H54 (cell line): ENCODE measurements at places on chromosomes 1 and 21.

- no peak for DNase-seq
These were observed 52.7 kb upstream of the SERBP1 start for GRCh38 chr1:67482733-67483482.

- DNase-seq, result no peak
These were observed 47.9 kb upstream of the LEPR start for GRCh38 chr1:65372557-65372956.

DNA sequence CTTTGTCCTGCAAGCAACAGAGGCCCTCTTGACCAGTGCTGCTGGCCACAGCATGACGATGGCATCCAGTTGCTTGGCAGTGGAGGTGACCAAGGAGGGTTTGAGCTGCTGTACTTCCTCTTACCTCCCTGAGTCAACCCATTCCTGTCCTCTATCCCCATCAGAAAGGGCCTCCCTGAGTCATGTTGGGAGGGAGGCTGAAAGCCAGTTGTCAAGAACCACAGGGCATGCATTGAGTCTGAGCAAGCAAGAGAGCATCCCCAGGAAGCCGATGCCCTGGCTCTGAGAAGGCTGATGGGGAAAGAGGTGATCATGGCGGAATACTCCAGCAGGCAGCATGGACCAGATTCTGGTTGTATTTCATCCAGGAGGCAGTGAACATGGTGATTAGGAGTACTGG, 69.6 kb downstream of the LACTBL1 start:
- peak; percentile 70 for DNase-seq

GRCh38 chr1:67683766-67684525, 1.1 kb upstream of the GADD45A start:
- no peak for DNase-seq

GRCh38 chr1:209485167-209485566, 98.3 kb upstream of the CAMK1G start:
- DNase-seq, result peak; percentile 13

DNA sequence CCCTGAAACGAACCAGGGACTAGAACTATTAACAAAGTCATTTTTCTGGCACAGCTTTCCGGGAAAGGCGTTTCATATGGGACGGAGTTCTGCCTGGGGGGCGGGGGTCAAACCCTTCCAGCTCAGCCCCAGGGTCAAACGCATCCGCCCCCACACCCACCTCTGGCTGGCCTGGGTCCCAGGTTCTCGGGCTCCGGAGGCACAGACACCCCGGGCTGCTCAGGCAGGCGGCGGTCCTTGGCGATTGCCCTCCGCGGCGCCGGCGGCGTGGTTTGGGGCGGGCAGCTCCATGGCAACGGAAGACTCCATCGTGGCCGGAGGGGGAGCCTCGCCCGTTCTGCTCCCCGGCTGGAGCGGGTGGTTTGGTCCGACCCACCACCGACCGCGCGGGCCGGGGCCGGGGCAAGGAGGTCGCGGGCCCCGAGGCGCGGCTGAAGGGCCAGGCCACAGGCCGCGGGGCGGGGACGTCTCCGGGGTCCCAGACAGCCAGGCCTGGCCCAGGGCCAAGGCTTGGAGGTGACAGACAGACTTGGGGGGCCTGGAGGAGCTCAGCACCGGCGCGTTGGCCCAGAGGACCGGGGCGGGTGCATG, at the start of gene CFAP74:
TSS of gene CFAP74 (minus strand) at position 246 of the 591 bp plus-strand sequence. CDS start 12,830 bp downstream, outside the sequence.
- no peak for DNase-seq

DNA sequence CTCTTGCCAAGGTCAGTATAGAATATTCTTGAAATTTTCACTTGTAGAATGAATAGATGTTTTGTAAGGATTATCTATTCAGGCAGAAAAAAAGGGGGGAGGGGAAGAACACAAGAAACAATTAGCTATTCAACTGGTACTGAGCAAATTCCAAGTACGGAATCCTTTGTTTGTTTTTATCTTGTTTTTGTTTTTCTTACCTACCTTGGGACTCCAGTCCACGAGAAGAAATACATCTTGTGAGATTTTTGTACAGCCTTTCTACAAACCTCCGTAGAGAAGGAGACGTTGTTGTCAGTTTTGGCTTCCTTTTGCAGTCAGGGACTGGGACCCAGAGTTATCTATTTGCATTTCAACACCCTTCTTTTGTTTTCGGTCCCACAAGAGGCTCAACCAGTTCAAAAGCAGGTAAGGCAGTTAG, 36.0 kb downstream of the ZNF281 start:
- DNase-seq, result no peak

DNA sequence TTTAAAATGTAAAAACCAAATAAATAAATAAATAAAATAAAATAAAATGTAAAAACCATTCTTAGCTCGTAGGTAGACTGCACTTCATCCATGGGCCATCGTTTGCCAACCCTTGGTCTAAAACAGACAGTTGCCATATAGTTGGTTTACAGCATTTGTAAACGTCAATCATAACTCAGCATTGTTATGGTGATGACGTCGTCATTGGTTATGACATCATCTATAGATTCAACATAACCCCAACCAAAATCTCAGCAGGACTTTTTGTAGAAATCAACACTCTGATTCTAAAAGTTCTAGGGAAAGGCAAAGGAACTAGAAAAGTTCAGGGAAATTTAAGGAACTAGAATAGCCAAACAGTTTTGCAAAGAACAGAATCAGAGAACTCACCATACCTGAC, 15.8 kb upstream of the SUMO3 start:
- DNase-seq, result no peak

DNA sequence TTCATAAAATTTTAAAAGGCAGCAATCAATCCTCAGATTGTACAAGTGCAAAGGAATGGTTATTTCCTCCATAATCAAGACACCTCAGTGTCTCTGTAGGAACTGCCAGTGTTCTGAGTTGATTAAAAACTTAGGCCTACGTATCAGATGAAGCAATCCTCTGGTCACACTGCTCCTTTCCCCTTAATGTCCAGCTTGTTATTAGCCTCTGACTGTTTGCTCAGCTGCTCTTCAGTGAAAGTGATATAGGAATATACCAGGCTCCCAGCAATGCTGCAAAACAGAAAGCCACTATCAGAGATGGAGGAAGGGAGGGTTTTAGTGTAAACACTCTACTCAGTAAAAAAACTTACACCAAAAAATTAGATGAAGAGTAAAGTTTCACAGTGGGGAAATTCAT, 49.8 kb downstream of the SLC35D1 start:
- no peak for DNase-seq

- no peak for DNase-seq
These were observed 17.0 kb upstream of the WNT4 start for GRCh38 chr1:22159891-22160290.

GRCh38 chr1:156751451-156751756, at the start of gene HDGF:
TSS of gene HDGF (minus strand) at chr1:156751675. CDS start at chr1:156751429, 246 bp downstream.
- DNase-seq, result no peak

- DNase-seq, result no peak
These were observed 123.5 kb downstream of the CRB1 start for GRCh38 chr1:197391303-197392226.

GRCh38 chr21:39047046-39047445, 136.2 kb downstream of the PSMG1 start:
- no peak for DNase-seq

- no peak for DNase-seq
These were observed 581.1 kb upstream of the PLXNA2 start for GRCh38 chr1:208825300-208825699.

GRCh38 chr1:232978815-232979214, 28.4 kb downstream of the NTPCR start:
- DNase-seq, result no peak

- DNase-seq, result no peak
These were observed 24.3 kb downstream of the RHBDL2 start for GRCh38 chr1:38917337-38917736.

DNA sequence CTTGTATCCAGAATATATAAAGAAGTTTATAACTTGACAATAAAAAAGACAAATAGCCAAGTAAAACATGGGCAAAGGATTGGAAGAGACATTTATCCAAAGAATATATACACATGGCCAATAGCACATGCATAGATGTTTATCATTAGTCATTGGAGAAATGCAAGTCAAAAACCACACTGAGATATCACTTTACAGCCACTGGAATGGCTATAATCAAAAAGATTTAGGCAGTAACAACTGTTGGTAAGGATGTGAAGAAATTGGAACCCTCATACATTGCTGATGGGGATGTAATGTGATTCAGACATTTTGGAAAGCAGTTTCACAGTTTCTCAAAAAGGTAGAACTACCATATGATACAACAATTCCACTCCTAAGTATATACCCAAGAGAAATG, 51.1 kb downstream of the SLC44A5 start:
- DNase-seq, result no peak

DNA sequence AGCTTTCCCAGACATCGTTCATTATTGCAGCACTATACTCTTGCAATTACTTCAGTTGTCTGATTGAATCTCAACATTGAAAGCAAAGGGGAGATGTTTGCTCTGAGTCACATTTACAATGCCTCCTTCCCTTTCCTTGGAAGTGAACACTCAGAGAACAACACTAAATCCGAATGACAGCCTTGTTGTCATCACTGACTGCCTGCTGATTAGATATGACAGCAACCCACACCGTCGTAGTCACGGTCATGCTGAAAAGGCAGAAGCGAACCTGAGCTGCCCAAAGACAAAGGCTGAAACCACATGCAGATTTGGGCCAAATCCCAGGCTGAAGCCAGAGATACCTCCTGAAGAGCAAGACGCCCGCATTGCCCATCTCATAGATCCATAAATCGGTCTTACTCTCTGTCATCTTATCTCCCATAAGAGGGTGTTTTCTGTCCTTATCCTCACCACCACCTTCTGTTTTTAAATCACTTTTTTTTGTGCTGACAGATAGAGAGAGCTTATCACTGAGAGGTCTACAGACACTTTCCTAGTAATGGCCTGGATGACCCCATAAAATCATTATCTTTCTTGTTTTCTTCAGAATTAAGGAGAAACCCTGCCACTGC, 47.5 kb downstream of the TMCO4 start:
- no peak for DNase-seq

DNA sequence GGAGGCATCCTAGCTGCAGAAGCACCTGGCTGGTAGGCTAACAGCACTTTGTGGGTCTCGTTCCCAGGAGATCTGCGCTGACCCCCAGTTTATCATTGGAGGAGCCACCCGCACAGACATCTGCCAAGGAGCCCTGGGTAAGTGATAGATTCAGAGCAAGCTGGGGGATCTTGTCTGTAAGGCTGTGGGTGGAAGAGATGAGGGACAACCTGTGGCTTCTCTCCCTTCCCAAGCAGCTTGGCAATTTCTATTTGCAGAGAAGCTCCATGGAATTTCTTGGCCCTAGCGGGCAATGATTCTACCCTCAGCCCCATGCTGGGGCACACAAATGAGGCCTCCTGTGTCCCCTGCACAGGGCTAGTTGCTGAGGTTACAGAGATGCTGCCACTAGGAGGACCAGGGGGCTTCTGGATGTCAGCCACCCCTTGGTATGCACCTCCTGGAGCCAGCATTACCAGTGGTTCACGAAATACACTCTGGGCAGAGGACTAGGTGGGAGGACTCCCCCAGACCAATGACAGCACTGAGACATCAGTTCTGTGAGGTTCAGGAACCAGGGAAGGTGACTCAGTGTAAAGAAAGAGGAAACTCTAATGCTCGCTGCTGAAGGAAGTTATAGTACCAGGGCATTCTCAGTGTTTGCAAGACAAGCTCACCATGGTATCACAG, 5.5 kb downstream of the CAPN2 start:
- DNase-seq, result no peak

GRCh38 chr1:184463680-184464079, 76.9 kb downstream of the C1orf21 start:
- no peak for DNase-seq

- DNase-seq, result no peak
These were observed 31.1 kb upstream of the PEX10 start for GRCh38 chr1:2443277-2444137.

- DNase-seq, result no peak
These were observed 1.3 kb downstream of the TGFBR3 start for GRCh38 chr1:91884459-91885212.

GRCh38 chr1:74343216-74343615, 108.0 kb downstream of the TNNI3K start:
- no peak for DNase-seq

DNA sequence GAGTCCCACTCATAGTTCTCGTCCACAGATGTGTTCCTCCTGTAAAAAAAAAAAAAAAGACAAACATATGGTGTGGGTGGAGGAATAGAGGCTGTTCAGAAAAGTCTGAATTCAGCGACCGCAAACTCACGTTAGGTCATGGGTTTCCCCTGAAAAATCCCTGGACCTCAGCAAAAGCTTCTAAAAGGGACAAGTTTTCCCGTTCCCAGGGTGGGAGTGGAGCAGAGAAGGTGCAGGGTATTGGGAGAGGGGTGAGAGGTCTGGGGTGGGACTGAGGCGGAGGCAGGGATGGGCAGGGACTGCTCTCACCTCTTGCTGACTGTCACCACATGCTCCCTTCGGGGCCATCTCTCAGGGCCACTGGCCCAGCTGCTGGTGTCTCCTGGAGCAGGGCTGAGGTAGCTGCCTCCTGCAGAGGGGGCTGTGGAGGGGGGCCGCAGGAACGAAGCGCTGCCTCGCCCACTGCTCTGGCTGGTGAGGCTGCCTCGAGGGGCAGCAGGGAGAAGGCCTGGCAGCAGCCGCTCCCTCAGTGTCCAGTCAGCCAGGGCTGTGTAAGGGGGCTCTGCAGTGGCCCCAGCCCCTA, 2.6 kb upstream of the TAGLN2 start:
- no peak for DNase-seq

- no peak for DNase-seq
These were observed 31.3 kb downstream of the C8B start for GRCh38 chr1:56934430-56935060.

DNA sequence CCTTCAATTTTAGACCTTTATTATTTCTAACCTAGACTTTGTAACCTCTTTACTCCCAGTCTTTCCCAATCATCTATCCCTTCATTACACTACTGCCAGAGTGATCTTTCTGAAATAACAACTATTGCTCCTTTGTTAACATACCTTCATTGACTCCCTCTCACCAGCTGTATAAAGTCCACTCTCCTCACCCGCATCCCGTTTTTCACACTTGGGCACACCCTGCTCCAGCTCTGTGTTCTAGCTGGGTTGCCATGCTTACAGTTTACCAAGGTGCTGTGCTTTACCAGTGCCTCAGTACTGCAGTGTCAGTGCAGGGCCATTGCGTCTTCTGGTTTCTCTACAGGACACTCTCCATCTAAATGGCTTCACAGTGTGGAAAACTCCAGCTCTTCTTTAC, 148.2 kb downstream of the NFIA start:
- no peak for DNase-seq

GRCh38 chr1:187999973-188000372, 1171.2 kb downstream of the PLA2G4A start:
- DNase-seq, result no peak

- DNase-seq, result no peak
These were observed 39.0 kb upstream of the GRIK3 start for GRCh38 chr1:37073152-37073853.
